ENCODE measurements at places on chromosomes 3 and 15. TPM values are rescaled to one million over a fixed set of nuclear protein-coding genes. Genes with fewer than 3 reads are reported as not detected.

- H3K36me3 ChIP-seq = no peaks in the 10 kb centered on the region
- no peak overlapping the region for H3K4me3 ChIP-seq
- no peak for DNase-seq
- H3K27ac ChIP-seq = no peak overlapping the region
Observed at GRCh38 chr3:99131876-99132275, 230.4 kb upstream of the DCBLD2 start.

DNA sequence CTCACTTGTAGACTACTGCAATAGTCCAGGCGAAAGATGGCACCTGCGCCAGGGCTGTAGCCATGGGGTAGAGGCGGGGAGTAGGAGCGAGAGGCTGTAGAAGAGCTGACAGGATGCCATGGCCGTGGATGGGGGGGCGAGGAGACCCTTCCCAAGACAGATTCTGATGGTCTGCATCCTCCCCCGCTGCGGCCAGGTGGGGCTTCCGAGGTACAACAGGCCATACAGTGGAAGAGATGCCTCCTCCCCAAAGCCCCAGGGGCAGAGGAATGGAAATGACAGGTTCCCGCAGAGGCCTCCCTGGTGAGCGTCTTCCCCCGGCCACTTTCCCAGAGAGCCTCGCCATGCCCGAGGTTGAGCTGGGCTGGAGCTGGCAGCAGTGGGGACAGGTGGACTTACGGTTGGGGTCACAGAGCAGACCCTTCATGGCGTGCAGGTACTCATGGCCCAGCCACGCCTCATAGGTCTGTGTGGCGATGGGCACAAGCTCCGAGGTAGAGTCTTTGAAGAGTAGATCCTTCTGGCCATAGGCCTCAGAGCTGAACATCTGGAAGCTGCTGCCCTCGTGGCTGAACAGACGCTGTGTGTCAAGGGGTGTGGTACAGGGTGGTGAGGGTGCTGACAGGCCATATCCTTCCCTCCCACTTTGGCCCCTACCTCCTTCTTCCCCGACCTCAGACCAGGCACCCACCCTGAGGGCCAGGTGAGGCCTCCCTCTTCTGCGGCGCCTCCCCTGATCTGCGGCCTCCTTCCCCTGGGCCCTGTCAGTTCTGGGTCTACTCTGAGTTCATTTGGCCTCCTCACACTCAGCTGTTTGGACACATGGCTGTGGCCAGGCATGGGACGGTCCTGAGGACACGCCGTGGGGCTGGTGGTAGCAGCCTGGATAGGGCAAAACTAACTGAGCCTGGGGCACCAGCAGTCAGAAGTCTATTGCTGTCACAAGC lies 13.6 kb downstream of the MELTF start:
- DNase-seq = no peak
- no peak overlapping the region for H3K4me3 ChIP-seq
- no peak overlapping the region for H3K27ac ChIP-seq

DNA sequence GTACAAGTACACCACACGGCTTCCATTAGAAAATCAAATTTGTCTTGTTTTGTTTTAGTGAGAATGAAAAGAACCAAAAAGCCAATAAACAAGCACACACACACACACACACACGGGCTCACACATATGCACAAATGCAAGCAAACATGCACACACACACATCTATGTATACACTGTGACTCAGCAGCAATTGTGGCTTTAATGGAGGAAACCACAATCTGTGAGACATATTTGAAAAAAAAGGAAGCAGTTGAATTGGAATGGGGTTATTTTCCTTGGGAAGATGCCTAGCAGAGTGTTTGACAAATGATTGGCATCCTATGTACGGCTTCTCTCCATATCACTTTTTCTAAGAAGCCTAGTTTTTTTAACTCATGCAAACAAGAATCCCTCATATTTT lies 201.1 kb upstream of the ARRDC4 start:
- no peaks in the 10 kb centered on the region for H3K36me3 ChIP-seq
- H3K27me3 ChIP-seq = peaks cover 61% of the 10 kb centered on the region
- peaks cover 3% of the 10 kb centered on the region for H3K4me1 ChIP-seq
- H3K27ac ChIP-seq = no peak overlapping the region
- peak; percentile 75 for DNase-seq

IGF2BP2 gene
- total RNA-seq = 105 TPM
